ENCODE measurements at places on chromosomes 6 and 20. TPM values are rescaled to one million over a fixed set of nuclear protein-coding genes. Genes with fewer than 3 reads are reported as not detected.

The ADGRG6 gene
- 3.7 TPM for total RNA-seq

The DUSP15 gene
- 7.2 TPM for total RNA-seq

The MAP1LC3A gene
- total RNA-seq, result 70.8 TPM

The RIPPLY2 gene
- not detected for total RNA-seq

The CARMIL1 gene
- total RNA-seq, result 4.3 TPM

The MEP1A gene
- not detected for total RNA-seq
